ENCODE measurements at places on chromosomes 3 and 15. TPM values are rescaled to one million over a fixed set of nuclear protein-coding genes. Genes with fewer than 3 reads are reported as not detected.

The VILL gene
- total RNA-seq = 43.4 TPM

The CP gene
- not detected for total RNA-seq

GRCh38 chr15:74202452-74203401, at the start of gene STRA6:
STRA6 (minus strand) TSS chr15:74202787; CDS start chr15:74202267, 520 bp downstream.
- no peaks in the 10 kb centered on the region for H3K27me3 ChIP-seq
- H3K4me1 ChIP-seq = no peaks in the 10 kb centered on the region
- H3K36me3 ChIP-seq = no peaks in the 10 kb centered on the region
- H3K27ac ChIP-seq = no peak within 1 kb of the TSS
- no peak within 1 kb of the TSS for H3K4me3 ChIP-seq

DNA sequence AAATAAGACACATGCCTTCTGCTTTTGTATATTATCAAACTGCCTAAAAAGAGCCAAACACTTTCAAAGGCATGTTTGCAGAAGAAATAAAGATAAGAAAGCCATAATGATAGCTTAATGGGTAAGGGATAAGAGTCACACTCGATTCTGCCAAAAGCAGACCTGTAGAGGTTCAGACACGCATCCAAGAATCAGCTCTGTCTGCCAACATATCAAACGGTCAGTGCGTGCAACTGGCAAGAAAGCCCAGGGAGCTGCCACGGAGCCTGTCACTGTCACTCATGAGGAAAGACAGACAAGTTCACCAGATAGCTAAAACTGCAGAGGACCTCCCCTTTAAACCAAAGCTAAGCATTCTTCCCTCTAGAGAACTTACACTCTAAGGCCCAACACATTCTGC, 23.2 kb downstream of the DCP1A start:
- peaks cover 9% of the 10 kb centered on the region for H3K4me1 ChIP-seq
- no peak for DNase-seq
- H3K36me3 ChIP-seq = peaks cover 9% of the 10 kb centered on the region
- no peaks in the 10 kb centered on the region for H3K27me3 ChIP-seq

- peak; percentile 60 for DNase-seq
- peaks cover 14% of the 10 kb centered on the region for H3K4me1 ChIP-seq
- no peaks in the 10 kb centered on the region for H3K36me3 ChIP-seq
- no peaks in the 10 kb centered on the region for H3K27me3 ChIP-seq
Measured at GRCh38 chr3:3027976-3028567, 82.1 kb downstream of the IL5RA start.

DNA sequence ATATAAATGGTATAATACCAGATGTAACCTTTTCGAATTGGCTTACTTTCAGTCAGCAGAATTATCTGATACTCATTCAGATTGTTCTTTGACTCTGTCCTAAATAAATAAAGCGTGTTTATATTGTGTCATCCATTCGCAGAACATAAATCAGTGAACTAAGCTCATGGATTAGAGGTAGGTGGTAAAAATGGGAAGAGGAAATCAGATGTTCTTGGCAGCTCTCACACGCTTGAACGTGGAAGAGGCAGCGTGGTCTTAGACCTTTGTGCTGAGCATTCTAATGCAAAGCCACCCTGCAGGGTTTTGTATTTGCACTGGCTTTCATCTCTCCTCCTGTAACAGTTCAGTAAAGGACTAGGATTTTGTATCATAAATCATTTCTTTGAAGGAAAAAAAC, 441.4 kb downstream of the GABRG3 start:
- DNase-seq = no peak
- H3K27me3 ChIP-seq = no peaks in the 10 kb centered on the region
- no peak overlapping the region for H3K4me3 ChIP-seq
- H3K27ac ChIP-seq = no peak overlapping the region
- H3K36me3 ChIP-seq = no peaks in the 10 kb centered on the region
- no peaks in the 10 kb centered on the region for H3K4me1 ChIP-seq

GRCh38 chr3:33032938-33033337, 64.0 kb downstream of the GLB1 start:
- H3K4me3 ChIP-seq = no peak overlapping the region
- no peaks in the 10 kb centered on the region for H3K36me3 ChIP-seq
- H3K27me3 ChIP-seq = no peaks in the 10 kb centered on the region
- no peak for DNase-seq
- peaks cover 29% of the 10 kb centered on the region for H3K4me1 ChIP-seq

DNA sequence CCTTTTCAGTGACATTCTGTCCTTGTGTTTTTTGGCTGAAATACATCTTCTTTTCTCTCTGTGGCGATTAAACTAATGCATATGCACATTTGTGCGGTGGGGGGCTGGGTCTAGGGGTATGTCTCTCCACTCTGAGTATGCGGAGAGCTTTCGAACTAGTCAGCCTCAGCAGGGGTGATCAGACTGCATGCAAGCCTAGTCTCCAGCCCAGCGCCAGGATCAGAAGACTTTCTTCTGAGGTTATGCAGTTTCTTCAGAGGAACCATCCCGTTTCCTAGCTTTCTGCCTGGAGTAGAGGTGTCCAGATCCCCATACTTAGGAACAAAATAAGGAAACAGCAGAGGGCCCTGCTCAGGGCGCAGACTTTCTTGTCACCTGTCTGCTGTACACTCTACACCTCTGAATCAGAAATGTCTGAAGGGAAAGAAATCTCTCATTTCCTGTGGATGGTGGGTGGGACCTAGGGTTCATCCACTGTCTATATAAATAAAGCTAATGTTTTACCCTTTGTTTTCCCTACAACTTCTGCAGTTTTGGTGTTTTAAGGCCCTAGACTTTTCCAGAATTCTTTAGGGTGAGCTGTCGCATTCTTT, 230.4 kb downstream of the ABHD5 start:
- no peak overlapping the region for H3K27ac ChIP-seq
- DNase-seq = no peak
- peaks cover 7% of the 10 kb centered on the region for H3K27me3 ChIP-seq
- no peak overlapping the region for H3K4me3 ChIP-seq

DNA sequence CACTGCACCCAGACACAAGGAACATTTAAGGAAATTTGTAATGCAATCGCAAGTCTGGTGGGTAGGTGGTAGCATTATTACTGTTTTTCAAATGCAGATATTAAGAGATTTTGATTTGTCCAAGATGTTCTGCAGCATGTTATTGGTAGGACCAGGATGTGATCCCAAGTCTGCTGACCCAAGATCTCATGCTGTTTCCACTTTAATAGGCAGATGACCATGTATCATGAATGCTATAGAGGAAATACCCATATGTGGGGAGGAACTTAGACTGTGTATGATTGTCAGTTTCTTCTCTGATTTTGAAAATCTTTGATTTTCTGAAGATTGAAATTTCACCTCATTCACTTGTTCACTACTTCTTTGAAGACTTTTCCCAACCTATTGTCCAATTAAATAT, 28.7 kb downstream of the ATP6V1A start:
- H3K4me3 ChIP-seq = no peak overlapping the region
- no peaks in the 10 kb centered on the region for H3K36me3 ChIP-seq
- H3K27me3 ChIP-seq = no peaks in the 10 kb centered on the region
- H3K27ac ChIP-seq = no peak overlapping the region

DNA sequence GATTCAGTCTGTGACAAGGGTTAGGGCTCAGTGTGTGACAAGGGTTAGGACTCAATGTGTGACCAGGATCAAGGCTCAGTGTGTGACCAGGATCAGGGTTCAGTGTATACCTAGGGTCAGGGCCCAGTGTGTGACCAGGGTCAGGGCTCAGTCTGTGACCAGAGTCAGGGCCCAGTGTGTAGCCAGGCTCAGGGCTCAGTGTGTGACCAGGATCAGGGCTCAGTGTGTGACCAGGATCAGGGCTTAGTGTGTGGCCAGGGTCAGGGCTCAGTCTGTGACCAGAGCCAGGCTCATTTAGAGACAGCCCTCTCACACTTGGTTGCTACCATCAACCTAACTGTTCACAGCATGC, 24.2 kb downstream of the LOXL1 start:
- peaks cover 5% of the 10 kb centered on the region for H3K4me1 ChIP-seq
- no peak overlapping the region for H3K27ac ChIP-seq
- no peaks in the 10 kb centered on the region for H3K36me3 ChIP-seq
- no peak for DNase-seq
- no peak overlapping the region for H3K4me3 ChIP-seq
- no peaks in the 10 kb centered on the region for H3K27me3 ChIP-seq

DNA sequence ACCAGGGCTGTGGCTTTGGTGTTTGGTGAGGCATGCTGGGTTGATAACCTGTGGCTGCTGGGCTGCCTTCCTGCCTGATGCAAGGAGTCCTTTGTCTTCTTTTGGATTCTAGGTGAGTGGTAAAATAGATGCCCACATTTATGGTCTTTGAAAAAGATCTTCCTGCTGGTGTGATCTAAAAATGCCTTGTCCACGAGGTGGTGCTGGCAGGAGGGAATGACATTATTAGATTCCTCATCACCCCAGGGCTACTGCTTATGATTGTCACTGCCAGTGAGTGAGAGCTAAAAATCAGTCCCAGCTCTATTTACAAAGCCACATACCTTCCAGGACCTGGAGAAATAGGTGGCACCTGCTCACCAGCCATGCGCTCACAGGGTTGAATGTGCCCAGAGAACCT, 355.5 kb upstream of the ROPN1 start:
- no peak overlapping the region for H3K4me3 ChIP-seq
- H3K36me3 ChIP-seq = no peaks in the 10 kb centered on the region
- H3K27me3 ChIP-seq = no peaks in the 10 kb centered on the region
- DNase-seq = no peak
- no peak overlapping the region for H3K27ac ChIP-seq
- no peaks in the 10 kb centered on the region for H3K4me1 ChIP-seq
